Activated CD4-positive, alpha-beta memory T cell treated with anti-CD3 and anti-CD28 coated beads, Interleukin-2, amount 10 ng/mL, durations not matched to agents 7 days and 5 days (primary cell): ENCODE measurements at places on chromosomes 11 and 22. TPM values are rescaled to one million over a fixed set of nuclear protein-coding genes. Genes with fewer than 3 reads are reported as not detected.

DNA sequence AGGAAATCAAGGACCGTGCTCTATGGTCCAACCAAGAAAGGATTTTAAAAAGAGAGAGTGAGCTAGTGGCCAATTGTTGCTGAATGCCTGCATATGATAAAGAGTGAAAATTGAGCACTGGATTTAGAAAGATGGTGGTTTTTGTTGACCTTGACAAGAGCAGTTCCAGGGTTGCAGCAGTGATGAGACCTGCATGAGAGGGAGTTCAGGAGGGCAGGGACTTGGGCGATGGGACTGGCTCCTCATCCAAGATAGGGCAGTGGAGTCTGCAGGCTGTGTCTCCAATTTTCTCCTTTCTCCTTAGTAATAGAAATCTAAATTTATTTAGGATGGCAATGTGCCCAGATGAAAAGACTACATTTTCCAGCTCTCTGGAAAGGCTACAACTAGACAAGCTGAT is 94.0 kb upstream of the B3GAT1 start:
- DNase-seq, result no peak

GRCh38 chr11:69280994-69281393 is 13.0 kb upstream of the MYEOV start:
- no peak for DNase-seq

GRCh38 chr11:20364341-20364792 is 853 bp downstream of the HTATIP2 start:
- no peak for DNase-seq

- no peak for DNase-seq
Measured at GRCh38 chr11:80814813-80815212, 1374.0 kb upstream of the TENM4 start.

- no peak for DNase-seq
Measured at GRCh38 chr11:73547706-73548595, 50.0 kb downstream of the FAM168A start.

Gene IL17REL
- not detected for total RNA-seq

Gene SCGB1A1
- total RNA-seq, result not detected

GRCh38 chr11:4164884-4165590 is 70.4 kb downstream of the RRM1 start:
- DNase-seq, result no peak

DNA sequence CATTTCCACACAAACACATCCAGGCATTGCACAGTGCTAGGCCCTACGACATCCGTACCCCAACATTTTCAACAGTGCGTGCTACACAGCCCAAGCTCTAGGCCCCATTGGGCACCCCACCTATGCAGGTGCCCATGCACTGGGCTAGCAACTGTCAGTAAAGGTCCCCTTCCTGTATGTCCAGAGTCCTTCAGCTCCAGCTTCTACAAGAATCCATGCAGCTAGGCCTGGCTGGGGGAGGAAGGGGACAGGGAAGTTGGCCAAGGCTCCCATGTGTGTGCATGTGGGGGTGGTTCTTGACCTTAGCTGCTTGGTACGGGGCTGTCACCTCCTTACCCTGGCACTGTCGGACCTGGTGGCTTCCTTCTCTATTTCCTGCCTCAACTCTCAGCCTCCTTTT is 1.3 kb downstream of the B3GAT1 start:
- no peak for DNase-seq

Gene KCNE3
- total RNA-seq, result not detected

Gene CCDC73
- not detected for total RNA-seq

DNA sequence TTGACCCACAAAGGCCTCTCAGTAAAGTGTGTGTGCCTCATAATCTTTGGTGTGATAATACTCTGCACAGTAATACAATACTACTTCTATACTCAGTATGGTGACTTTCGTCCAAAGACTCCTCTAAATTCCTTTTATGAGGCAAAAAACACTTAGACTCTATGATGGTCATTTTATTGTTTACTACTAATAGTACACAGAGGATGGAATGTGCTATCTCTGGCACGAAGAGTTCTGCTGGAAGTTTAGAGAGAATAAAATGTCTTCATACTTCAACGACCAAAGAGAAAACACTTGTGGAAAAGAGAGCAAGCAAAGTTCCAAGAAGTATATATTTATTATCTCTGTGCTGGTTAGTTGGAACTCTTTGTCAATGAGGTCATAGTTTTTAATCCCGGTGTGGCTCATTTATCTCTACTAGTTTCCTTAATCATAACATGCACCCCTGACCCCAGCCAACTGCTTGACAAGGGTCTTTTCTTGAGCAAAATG is 7.5 kb upstream of the CSTF3 start:
- DNase-seq, result no peak
